ENCODE measurements at places on chromosomes 2 and 18.

DNA sequence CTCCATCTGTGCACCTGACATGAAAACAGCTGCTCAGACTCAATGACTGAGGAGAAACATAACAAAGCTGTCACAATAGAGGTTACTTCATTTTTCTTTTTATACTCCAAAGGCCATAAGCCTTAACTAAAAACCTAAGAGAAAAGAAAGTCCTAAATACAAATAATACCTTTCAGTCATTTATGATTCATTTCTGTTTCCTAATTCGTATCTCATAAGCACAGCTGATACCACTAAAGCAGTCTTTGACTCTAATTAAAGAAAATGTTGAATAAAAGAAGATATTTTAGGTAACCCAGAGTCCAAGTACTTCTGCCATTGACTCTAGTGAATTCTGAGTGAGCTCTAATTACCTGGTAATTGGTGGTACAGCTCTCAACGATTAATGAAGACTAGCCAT is 20.6 kb downstream of the NEMP2 start:
- DNase-seq: no peak

DNA sequence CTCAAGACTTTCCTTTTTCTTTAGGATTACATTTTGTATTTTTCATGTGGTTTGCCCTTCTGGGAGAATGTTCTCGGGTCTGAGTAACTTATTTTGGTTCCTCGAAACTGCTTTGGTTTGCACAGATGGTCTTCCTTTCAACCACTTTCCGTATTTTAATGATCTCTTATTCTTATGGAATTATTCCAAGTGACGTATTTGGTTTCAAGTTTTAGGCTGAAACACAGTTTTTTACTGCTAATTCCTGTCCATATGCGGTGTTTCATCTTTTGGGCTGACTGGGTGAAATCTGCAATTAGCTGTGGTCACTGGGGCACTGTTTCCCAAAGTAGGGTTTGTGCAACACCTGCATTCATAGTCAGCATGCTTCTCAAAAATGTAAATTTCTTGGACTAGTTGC is 122.7 kb downstream of the CAPN13 start:
- DNase-seq: no peak

GRCh38 chr2:33426666-33427231 is 49.7 kb upstream of the RASGRP3 start:
- no peak for DNase-seq

DNA sequence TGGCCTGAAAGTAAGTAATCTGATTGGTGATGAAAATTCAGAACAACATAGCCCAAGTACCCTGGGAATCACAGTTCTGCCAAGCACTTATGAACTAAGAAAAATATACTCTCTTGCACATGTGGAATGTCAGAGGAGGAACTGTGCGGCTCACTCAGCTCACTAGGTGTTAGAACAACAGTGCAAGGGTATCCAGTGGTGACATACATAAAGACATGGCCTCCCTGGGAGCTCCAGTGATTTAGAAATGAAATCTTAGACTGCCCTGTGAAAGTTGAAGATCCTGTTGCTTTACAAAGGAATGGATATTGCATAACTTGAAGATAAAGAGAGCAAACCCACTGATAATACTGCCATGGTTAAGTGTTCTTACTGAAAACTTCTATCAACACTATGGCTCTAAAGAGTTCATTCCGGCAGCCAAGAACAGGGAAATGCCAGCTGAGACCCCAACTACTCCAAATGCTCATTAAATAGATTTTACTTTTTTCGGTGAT is 246.2 kb downstream of the ARHGAP15 start:
- DNase-seq: no peak

GRCh38 chr2:29573612-29574011 is 347.8 kb downstream of the ALK start:
- DNase-seq: no peak

DNA sequence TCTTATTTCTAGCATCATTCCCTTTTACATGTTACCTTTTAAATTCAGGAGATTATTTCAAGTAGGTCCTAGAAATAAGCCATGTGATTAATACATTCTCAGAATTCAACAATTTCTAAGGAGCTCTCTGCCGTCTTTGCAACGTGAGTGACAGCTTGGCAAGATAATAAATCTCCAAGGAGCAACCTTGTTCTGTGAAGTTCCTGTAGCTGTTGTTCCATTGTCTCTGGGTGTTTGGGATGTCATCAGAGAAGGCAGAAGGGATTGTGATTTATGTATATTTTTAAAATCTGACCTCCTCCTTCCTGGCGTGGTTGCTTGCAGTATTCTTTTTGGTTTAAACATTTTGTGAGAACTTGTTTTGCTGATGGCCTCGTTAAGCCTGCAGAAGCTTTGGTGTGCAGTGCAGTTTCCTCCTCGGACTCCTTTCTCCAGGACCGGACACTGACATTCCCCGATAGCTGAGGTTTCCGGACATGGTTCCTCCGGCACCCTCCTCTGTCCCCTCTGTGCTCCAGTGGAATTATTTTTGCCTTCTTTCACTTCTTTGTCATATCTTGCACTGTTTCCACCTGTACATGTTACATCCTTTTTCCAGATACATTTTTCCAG is 33.7 kb downstream of the RAMP1 start:
- no peak for DNase-seq

- no peak for DNase-seq
These were observed 148.7 kb downstream of the RAPGEF4 start for GRCh38 chr2:172884336-172884735.

DNA sequence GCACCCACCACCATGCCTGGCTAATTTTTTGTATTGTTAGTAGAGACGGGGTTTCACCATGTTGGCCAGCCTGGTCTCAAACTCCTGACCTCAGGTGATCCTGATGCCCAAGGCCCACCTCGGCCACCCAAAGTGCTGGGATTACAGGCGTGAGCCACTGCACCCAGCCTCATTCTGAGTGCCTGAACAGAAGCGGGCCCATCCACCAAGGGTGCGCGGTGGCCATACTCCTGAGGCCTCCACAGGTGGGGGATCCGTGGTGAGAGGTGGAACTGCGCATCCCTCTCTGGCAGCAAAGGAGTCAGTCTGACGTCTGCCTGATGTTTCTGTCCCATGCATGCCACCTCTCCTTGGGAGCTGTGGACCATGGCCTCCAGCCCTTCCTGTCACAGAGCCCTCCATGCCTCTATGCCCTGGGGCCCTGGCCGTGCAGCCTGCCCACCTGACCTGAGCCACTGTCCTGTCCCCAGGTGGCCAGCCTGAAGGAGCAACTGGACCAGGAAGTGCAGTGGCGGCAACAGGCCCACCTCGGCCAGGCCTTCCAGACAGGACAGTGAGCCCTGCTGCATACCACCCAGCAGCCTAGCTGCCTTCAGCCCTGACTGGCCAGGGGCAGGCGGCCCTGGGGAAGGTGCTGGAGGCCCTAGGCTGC is 7.6 kb upstream of the SNED1 start:
- DNase-seq: no peak

- no peak for DNase-seq
These were observed 7.4 kb upstream of the NTSR2 start for GRCh38 chr2:11677136-11678055.

GRCh38 chr2:47381408-47381807 is 21.5 kb upstream of the MSH2 start:
- DNase-seq: no peak

- no peak for DNase-seq
These were observed 35.4 kb upstream of the TMEM182 start for GRCh38 chr2:102726128-102727087.

GRCh38 chr2:105427485-105427884 is 28.6 kb upstream of the FHL2 start:
- DNase-seq: no peak

DNA sequence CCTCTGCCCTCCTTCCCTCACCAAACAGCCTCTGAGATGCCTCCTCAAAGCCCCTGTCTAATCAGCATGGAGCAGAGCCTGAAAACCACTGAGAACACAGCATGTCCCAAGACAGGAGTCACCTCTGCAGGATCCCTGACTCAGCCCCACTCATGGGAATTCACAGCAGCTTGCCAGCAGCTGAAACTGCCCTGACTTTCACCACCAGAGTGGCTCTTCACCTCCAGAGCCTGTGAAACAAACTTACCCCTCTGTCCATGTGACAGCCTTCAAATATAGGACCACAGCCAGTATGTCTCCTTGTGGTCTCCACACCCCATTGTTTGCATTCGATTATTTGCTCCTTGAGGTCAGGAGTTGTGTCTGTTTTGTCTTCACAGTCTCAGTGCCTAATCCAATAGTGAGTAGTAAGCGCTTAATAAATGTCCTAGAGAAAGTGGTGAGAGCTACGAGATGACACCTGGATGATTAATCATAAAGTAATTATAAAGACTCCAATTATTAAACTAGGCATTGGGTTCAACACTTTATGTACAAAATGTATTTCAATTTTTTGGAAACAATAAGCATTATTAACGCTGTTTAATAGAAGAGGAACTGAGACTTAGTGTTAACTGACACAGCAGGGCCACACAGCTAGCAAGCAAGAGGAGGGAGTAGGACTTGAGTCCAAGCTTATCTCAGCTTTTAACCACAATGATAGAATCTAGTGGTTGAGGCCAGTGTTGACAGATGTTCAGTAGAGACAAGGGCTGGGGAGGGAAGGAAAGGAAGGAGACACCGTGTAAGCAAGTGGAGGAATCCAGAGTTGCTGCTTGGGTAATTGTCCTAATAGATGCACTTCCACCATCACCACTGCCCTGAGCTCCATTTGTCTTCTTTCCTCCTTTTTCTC is 358.7 kb upstream of the TNP1 start:
- no peak for DNase-seq

GRCh38 chr2:217886091-217886490 is 116.7 kb downstream of the TNS1 start:
- no peak for DNase-seq

GRCh38 chr2:58101500-58101899 is 54.9 kb downstream of the VRK2 start:
- DNase-seq: no peak

DNA sequence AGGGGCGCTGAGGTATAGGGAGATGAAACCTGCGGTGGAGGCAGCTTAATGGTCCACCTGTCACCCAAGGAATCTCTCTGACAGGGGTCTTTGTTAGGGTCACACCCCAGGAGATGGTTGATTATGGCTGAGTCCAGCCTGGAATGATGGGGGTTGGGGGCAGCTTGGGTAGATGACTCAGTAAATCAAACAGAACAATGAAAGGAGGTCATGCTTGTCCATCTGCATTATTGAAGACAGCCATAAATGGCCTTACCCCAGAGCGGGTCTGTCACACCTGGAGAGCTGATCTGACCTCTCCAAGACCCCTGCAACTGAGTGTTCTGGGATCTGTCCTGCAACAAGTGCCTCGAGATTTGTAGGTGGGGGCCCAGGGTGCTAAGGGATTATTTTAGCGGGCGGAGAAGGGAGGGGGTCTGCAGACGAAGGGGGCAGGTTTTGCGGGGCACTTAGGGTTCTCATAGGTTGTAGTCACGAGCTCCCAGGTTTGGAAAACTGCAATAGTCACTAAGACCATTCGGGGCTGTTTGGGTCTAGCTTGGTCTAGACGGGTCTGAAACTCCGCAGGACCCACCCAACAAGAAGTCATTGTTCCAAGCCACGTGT is 771 bp upstream of the IGFBP2 start:
- no peak for DNase-seq

DNA sequence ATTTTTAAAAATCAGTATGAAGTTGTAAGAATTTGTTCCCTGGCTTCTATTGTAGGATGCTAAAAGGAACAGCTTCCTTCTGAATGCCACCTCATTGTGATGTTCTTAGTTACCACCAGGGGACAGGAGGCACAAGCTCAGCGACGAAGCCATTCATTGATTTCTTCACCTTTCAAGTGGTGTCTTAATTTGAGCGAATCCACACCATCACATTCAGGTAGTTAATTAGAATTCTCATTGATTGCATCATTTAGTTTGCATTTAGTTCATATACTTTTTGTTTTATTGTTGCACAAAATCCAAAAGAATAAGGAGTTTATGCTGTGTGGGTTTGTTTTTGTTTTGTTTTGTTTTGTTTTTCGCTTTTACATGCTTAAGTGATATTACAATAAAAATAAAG is 23.1 kb downstream of the CYP27C1 start:
- no peak for DNase-seq

DNA sequence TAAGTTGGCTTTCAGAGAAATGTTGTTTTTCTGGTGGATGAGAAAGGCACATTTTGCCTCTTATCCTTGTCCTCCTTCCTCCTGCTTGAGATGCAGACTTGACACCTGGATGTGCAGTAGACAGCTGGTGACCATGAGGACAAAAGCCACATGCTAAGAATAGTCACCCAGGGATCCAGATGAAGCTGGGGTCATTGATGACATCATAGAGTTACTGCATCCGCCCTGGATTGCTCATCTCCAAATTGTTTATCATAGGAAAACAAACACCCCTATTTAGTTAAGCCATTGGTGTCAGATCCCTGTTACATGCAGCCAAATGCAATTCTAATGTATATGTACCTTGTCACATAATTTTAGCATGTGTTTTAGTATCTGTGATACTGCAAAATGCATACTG is 16.3 kb upstream of the SLC1A4 start:
- no peak for DNase-seq
